Nephron progenitor cell (in vitro differentiated cells): ENCODE measurements at places on chromosomes 5 and 9.

DNA sequence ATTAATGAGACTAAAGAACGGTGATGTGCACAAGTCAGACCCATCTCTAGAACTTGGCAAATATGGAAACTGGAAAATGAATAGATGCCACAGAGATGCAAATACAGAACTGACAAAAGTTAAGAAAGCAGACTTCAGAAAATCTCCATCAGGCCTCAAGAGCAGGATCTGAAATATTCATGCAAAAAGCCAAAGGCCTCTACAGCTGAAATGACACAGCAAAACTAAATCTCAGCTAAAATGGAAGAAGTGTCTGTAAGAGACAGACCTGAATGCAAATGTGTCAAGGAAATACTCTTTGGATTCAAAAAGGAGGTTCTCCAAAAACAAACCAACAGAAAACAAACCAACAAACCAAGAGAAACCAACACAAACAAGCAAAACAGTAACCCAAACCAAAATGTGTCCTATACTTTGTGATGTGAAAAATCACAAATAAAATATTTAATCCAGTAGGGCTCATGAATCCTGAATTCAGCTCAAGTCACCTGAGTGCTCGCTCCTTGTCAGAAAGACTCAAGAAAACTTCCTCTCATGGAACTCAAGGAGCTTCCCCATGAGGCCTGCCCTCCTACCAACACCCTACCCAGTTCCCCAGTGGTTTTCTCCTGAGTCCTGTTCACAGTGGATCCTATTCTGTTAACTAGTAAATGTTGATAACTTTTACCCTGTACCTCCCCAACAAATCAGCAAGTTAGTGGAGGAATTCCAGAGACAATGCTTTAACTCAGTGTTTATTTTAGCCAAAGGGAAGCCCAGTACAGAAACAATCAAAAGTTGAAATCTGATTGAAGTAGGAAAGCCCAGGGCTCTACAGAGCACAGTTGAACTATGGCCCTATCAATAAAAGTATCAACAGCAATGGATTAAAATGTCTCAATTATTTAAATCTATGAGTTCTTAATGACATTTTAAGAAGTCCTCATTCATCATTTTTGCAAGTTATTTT lies 14.6 kb downstream of the MRPS27 start:
- no peak for DNase-seq

DNA sequence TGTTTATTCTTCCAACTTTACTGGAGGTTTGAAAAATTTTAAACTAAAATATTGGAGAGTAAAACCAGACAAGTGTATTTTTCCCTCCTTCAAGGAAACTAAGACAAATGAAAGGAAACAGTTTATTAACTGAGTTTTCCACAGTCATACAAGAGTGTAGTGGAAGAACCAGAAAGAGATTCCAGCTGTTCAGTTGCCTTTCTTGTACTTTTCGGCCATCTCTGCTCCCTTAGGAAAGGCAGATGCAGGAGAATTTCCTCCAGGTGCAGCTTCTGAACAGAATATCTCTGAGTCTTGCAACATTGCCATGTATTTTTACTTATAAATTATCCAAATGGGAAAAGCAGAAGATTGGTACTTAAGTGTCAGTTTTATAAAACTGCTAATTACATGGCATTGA lies 217.1 kb downstream of the MAST4 start:
- no peak for DNase-seq

DNA sequence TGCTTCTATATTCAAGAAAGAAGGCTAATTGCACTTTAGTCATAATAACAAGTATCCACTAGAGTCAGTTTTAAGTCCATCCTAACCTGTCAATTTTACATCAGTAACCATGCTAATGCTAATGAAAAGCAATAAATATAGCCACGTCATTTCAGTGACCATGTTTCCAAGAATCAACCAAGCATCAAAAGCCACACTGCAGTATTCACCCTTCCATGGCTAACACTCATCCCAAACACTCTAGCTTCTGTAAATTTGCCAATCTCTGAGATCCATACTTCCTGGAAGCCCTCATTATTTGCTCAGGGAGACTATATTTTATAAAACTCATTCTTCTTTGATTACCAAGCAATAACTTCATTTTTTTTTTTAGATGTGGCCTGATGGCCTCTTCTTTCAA lies 712.0 kb downstream of the CETN3 start:
- no peak for DNase-seq

GRCh38 chr9:33921967-33922895 lies 105.3 kb downstream of the UBE2R2 start:
- peak; percentile 28 for DNase-seq

GRCh38 chr9:136543830-136544547 lies 1.9 kb downstream of the NOTCH1 start:
- DNase-seq = no peak

GRCh38 chr5:1021136-1021968 lies 12.8 kb downstream of the NKD2 start:
- DNase-seq = peak; percentile 67

DNA sequence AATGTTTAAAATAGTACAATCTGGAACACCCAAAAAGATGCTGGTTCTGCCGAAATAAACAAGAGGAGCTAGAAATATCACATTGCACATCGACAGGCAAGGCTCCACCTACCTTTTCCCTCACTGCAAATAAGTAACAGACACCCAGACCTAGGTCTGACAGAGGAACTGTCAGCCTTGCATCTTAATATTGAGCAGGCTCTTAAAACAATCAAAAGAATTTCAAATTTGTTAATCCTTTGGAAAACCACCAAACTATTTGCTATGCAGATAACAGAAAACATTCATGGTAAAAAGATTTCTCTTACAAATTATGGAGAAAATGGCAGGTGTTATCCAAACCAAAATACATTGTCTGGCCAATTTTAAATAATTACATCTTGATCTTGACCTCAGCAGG lies 71.3 kb downstream of the FRMD3 start:
- no peak for DNase-seq

- no peak for DNase-seq
These were observed 169.7 kb upstream of the MVB12B start for GRCh38 chr9:126156898-126157297.

GRCh38 chr9:125960626-125961025 lies 213.5 kb downstream of the PBX3 start:
- DNase-seq = no peak
